Right renal cortex interstitium (tissue), 3 donors: ENCODE measurements at places on chromosomes 4 and X. TPM values are rescaled to one million over a fixed set of nuclear protein-coding genes. Genes with fewer than 3 reads are reported as not detected.

DNA sequence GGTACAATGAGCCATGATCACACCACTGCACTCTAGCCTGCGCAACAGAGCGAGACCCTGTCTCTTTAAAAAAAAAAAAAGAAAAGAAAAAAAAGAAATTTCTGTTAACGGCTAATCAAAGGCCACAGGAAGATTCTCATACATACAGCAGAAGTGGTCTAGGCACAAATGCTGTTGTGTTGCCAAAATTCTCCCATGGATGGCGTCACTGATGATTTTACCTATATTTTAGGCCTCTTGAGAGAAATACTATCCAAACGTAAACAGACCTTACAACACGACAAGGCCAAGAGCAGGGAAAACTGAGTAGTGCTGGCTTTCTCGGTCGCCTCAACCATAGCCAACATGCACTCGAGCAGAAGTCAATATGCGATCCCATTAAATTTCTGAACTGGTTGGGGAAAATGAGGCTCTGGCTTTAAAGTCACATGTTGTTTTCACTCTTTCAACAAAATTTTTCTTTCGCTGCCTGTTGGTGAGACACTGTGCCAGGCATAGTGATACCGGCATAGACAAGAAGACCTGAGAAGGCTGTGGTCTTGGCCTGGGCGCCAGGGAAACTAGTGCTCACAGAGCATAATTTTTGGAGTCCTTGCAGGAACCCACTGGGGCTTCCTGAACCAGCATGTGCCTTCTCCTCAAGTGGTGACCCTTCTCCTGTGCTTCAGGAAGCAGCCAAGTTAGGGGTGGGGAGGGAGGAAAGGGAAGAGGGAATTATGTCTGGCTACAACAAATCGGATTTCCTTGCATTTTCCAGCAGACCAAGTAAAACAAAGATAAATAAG is 20.6 kb downstream of the SH3KBP1 start:
- DNase-seq, result no peak

- DNase-seq, result no peak
These were observed 14.8 kb downstream of the NDNF start for GRCh38 chr4:121057466-121057922.

- no peak for DNase-seq
These were observed 27.7 kb upstream of the GLRB start for GRCh38 chr4:157048248-157048647.

- no peak for DNase-seq
These were observed 158.1 kb downstream of the DTHD1 start for GRCh38 chr4:36439556-36439955.

GRCh38 chrX:9681422-9681821 is 84.2 kb downstream of the GPR143 start:
- no peak for DNase-seq

DNA sequence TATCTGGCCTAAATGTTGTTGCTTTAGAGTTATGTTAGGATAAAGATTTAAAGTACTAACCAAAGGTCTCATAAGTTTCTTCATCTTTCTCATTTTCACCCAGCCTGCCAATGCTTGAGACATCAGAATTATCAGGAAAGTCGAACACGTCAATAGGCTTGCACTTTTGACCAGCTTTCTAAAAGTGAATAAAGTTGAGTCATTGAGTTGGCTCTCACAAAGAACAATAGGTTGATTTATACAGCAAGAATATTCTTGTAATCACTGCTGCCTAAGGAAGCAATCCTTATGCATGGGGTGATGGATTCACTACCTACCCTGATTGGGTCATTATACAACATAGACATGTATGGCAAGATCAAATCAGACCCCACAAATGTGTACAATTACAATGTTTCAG is 5.0 kb downstream of the CENPU start:
- DNase-seq, result no peak

The CNKSR2 gene
- polyA plus RNA-seq, result 1.1 TPM
